ENCODE measurements at places on chromosomes 1 and 21.
A peak's percentile ranks its signal among the peaks of the same experiment; 100 is the strongest.

- no peak for ATAC-seq
Observed at GRCh38 chr21:38139380-38140168, 117.2 kb upstream of the KCNJ15 start.

DNA sequence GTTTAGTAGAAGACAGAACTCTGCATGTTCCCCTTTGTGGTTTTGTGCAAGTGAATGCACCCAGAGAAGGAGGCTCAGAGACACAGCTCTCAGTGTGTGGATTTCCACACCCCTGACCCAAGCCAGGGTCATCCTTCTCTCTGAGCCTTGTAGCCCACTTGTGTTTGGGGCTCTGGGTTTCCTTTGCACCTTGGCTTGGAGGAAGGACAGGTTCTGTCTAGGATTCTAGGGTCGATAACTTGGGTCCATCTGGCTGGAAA is 27.2 kb downstream of the MYOG start:
- ATAC-seq = no peak

DNA sequence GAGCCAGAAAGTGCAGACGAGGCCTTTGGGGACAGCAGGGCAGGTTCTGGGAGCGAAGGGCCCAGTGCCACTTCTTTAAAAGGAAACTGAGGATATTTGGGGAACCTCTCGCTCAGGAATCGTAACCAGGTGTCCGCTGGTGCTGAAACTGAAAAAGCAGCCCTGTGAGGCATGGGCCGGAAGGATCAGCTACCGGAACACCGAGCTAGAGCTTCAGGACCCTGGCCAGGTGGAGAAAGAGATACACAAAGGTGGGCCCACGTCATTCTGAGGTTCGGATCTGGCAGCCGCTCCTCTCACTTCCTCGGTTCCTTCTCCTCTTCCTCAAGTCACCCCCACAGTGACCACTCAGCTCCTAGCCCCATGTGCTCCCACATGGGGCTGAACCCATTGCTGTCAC is 18.1 kb downstream of the MX2 start:
- no peak for ATAC-seq

- ATAC-seq = no peak
Observed at GRCh38 chr21:32377506-32377905, 15.3 kb downstream of the URB1 start.

DNA sequence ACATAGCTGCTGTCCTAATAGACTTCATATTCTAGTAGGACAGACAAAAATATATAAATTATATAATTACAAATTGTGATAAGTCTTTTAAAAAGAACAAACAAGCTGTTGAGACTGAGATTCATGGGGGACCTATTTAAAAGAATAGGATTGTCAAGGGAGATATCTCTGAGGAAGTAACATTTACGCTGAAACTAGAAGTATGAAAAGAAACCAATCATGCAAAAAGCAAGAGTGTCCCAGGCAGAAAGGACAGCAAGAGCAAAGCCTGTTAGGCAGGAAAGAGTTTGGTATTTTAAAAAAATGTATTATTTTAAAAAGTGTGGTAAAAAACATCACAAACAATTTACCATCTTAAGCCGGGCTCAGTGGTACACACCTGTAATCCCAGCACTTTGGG is 9.1 kb upstream of the METTL13 start:
- ATAC-seq = no peak

- peak; percentile 37 for ATAC-seq
Observed at GRCh38 chr1:156281693-156282478, 739 bp downstream of the SMG5 start.

GRCh38 chr1:93565496-93566206 is 116.0 kb downstream of the BCAR3 start:
- no peak for ATAC-seq

DNA sequence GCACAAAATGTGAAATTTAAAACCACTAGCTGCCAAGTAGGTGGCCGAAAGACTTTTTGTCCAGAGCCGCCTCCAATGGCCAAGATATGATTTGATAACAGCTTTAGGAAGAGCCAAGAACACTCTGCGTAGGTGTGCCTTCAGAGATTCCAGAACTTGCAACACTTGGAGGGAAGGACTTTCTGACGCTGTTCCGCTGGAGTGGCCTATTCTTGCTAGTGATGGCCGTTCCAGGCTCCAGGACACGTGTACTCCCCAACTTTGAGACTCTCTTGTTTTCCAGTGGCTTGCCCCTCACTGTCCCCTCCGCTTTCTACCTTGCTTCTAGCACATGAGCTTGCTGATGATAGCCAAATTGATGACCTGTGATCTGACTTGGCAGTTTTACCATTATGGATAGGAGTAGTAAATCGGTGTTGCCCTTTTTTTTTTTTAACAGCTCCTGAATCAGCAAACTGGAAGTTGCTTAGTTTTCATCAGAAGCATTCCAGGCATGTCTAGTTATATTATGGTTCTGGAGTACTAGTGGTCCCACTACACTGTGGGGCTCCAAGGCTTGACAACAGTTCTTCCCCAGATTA is 1.0 kb downstream of the PRDX6 start:
- ATAC-seq = no peak

DNA sequence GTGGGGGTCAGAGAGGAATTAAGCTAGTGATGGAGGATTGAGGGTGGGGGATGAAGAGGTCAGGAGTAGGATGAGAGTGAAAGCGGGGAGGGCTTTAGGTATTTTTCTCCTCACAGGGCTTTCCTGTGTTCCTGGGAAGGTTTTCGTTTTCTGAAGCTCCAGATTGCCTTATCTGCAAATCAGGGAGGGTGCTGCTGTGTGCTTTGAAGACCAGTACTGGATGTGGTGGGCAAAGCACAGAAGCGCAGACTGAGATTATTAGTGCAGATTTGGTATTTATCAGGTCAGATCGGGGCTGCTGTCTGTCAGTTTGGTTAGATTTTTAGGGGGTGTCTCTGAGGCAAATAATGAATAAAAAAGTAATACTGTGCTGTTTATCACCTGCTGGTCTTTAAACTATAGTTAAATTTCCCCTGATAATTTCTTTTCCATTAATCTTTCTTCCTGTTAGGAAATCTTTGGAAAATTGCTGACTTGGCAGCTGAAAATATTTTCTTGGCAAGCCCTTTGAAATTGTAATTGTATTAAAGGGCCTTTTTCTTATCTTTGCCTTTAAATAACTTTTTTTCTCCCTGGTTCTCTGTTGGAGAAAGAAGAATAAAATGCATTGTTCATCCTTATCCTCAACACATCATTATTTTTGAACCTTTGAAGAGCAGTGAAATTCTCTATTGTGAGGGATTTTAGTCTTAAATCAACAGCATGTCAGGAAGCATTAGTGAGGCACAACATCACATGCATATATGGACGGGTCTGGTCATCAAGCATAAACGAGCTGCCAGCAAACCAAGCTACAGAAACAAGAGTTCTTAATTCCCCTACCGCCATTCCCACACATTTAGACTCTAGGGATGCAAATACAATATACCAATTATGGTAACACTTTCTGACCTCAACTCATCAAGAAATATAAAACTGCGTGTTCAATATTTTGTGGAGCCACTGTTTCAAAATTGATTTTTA is 139.6 kb downstream of the S1PR1 start:
- ATAC-seq = no peak

GRCh38 chr1:29218223-29218622 is 12.5 kb downstream of the MECR start:
- no peak for ATAC-seq

DNA sequence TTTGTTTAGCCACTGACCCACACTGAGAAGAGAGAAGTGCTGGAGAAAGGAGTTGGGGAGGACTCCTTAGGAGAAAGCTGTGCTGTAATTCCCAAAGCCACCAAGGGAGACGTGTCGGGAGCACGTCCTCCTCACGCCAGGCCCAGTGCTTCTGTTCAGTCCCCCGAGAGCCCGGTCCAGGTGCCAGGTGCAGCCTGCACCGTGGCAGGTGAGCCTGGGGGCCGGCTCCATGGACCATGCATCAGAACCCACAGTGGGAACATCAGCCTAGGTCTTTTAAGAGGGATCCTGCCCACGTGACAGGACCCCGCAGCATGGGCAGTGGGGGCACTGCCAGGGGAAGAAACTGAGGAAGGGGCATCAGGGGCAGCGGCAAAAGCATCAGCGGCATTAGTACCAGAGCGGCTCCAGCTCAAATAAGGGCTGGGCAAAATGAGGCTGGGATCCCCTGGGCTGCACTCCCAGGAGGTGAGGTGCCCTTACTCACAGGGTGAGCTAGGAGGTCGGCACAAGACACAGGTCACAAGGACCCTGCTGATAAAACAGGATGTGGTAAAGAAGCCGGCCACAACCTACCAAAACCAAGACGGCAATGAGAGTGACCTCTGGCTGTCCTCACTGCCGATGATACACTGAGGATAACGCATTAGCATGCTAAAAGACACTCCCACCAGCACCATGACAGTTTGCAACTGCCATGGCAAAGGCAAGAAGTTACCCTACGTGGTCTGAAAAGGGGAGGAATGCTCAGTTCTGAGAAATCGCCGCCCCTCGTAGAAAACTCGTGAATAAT is 24.6 kb upstream of the PRDM15 start:
- no peak for ATAC-seq

- no peak for ATAC-seq
Observed at GRCh38 chr21:42781971-42782722, 97.2 kb downstream of the WDR4 start.

- no peak for ATAC-seq
Observed at GRCh38 chr1:223242382-223242955, 99.4 kb upstream of the TLR5 start.
